Activated naive CD4-positive, alpha-beta T cell treated with anti-CD3 and anti-CD28 coated beads for 36 hours (primary cell): ENCODE measurements at places on chromosomes 7 and 10. TPM values are rescaled to one million over a fixed set of nuclear protein-coding genes. Genes with fewer than 3 reads are reported as not detected.

The FAM24B gene
- total RNA-seq, result 8.0 TPM

The GATAD1 gene
- 27.5 TPM for total RNA-seq

The GDF2 gene
- total RNA-seq, result not detected

The EIF5AL1 gene
- 3.5 TPM for total RNA-seq

DNA sequence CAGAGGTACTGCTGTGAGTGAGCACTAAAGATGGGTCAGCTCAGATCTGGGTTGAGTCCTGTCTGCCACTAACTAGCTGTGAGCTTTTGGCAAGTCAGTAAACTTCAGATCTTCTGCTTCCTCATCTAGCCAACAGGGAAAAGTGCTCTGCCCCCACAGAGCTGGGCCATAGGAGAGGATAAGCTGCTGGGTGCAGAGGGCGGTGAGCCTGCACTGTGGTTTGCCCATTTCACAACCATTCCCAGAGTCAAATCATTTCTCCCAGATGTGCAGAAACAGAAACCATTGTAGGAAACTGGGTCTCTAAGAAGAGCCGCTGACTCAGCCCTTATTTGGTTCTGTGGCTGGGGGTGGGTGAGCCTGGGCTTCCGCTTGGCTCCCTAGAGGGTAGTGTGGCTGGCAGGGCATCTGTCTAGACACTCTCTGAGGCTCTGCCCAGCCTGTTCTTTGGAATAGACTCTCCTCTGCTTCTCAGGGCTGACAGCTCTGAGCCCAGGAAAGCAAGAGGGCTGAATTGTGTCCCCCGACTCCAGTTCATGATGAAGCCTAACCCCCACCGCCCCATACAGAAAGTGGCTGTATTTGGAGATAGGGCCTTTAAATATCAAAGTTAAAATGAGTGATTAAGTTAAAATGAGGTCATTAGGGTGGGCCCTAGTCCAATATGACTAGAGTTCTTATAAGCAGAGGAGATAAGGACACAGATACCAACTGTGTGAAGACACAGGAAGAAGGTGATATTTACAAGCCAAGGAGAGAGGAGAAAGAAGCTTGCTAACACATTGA lies 29.5 kb upstream of the ARHGAP22 start:
- H3K4me3 ChIP-seq, result no peak overlapping the region
- peaks cover 14% of the 10 kb centered on the region for H3K4me1 ChIP-seq
- no peaks in the 10 kb centered on the region for H3K36me3 ChIP-seq

GRCh38 chr10:112471878-112472487 lies 25.0 kb downstream of the VTI1A start:
- peaks cover 4% of the 10 kb centered on the region for H3K36me3 ChIP-seq
- peaks cover 7% of the 10 kb centered on the region for H3K4me1 ChIP-seq
- no peak overlapping the region for H3K4me3 ChIP-seq
- H3K27ac ChIP-seq, result no peak overlapping the region

DNA sequence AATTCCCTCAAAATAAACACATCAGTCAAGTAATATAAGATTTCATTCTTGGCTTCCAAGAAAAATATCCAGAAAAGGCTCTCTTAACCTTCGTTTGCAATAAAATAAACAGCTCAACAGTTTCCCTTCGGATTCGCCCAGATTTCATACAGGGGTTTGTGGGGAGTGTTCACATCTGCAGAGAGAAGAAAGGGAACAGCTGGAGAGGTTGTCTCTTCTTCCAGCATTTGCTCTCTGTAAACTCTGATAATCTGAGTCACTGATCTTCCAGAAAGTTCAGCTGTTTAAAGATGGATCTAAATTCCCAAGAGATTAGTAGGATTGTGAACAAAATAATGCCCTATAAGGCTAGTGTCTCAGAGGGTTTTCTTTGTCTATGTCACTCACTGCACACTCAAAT lies 277.9 kb downstream of the HPSE2 start:
- DNase-seq, result no peak
- H3K27me3 ChIP-seq, result peaks cover 1% of the 10 kb centered on the region
- no peak overlapping the region for H3K4me3 ChIP-seq
- no peak overlapping the region for H3K27ac ChIP-seq
- no peaks in the 10 kb centered on the region for H3K36me3 ChIP-seq

GRCh38 chr7:22208799-22209198 lies 148.2 kb downstream of the RAPGEF5 start:
- H3K27me3 ChIP-seq, result peaks cover 2% of the 10 kb centered on the region
- H3K36me3 ChIP-seq, result no peaks in the 10 kb centered on the region
- no peak overlapping the region for H3K27ac ChIP-seq
- peaks cover 2% of the 10 kb centered on the region for H3K4me1 ChIP-seq
- no peak for DNase-seq

GRCh38 chr10:6053303-6053702 lies 8.9 kb downstream of the IL2RA start:
- peak overlapping the region; percentile 80 for H3K4me3 ChIP-seq
- H3K27me3 ChIP-seq, result no peaks in the 10 kb centered on the region
- H3K27ac ChIP-seq, result peak overlapping the region; percentile 98
- DNase-seq, result no peak

DNA sequence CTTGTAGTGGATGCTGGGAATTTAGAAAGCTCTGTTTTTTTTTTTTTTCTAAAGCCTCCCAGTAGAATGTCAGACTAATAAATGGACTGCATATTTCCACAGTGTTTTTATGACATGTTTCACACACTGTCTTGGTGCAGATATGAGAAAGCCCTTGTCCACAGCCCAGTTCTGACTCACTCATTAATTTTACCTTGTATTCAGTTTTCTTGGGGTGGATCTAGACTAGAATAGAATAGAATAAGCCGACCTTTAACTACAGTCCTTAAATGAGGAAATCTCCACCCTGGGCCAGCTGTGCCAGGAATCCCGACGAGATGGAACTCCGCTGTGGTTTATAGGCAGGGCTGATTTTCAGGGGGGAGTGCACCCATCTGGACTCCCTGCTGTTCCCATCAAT lies 274.7 kb downstream of the NRG3 start:
- H3K4me1 ChIP-seq, result no peaks in the 10 kb centered on the region
- no peak for DNase-seq
- H3K27ac ChIP-seq, result no peak overlapping the region
- H3K36me3 ChIP-seq, result no peaks in the 10 kb centered on the region
- H3K27me3 ChIP-seq, result no peaks in the 10 kb centered on the region
- H3K4me3 ChIP-seq, result no peak overlapping the region

GRCh38 chr10:98020254-98020653 lies 10.2 kb downstream of the CRTAC1 start:
- H3K36me3 ChIP-seq, result no peaks in the 10 kb centered on the region
- DNase-seq, result no peak
- no peak overlapping the region for H3K27ac ChIP-seq
- no peaks in the 10 kb centered on the region for H3K4me1 ChIP-seq
- no peak overlapping the region for H3K4me3 ChIP-seq

DNA sequence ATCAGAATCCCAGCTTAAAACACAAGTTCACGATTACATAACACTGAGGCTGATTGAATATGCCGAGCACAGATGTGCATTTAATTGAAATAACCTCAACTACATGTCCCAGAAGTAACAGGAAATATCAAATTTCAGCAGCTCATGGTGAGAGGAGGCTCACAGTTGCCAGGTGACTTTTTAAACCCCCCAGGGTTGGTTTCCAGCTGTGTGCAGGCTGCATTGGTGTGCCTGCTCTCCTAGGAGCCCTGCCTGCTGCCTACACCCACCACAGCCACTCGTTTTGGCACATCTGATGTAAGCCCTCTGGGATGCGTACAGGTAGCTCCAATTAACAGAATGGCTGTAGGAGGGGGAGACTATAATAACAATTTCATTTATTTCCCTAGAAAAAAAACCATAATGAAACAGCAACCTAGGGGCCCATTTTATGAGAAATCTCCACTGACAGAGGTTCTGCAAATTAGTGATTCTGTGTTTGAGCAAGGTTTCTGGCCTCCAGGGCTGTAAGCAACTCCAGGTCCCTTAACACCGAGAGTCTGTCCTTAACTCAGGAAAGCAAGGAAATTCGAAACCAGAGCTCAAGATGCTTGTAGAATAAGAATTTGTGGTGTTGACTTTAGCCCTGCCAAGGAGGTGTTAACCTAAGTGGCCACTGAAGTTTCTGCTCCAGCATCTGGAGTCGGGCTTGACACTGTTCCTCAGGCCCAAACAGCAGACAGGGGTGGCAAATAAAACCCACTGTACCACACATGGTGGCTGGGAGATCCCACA lies 161.9 kb downstream of the BMPER start:
- DNase-seq, result no peak
- H3K4me3 ChIP-seq, result no peak overlapping the region
- H3K36me3 ChIP-seq, result no peaks in the 10 kb centered on the region
- H3K4me1 ChIP-seq, result no peaks in the 10 kb centered on the region

- DNase-seq, result peak; percentile 3
- H3K27me3 ChIP-seq, result peaks cover 19% of the 10 kb centered on the region
- no peaks in the 10 kb centered on the region for H3K36me3 ChIP-seq
- H3K4me1 ChIP-seq, result peaks cover 5% of the 10 kb centered on the region
These were observed 33.4 kb upstream of the KNDC1 start for GRCh38 chr10:133126431-133127290.
